ENCODE measurements at places on chromosomes 2 and 18.

DNA sequence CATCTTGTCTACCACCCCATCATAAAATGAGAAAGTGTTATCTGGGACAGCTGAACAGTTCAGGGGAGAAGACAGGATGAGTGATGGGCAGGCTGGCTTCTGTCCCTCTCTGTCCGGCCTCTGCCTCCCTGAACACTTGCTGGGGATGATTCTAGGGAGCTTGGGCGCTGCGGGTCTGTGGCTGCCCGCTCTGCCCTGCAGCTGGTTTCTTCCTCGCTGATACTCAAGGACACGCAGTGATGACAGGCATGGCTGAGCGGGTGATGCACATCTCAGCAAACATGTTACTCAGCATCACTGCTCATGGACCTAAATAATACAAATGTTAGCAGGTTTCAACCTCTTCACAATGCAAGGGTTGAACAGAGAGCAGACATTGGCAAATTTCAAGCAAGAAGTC lies 161.1 kb downstream of the TMEM18 start:
- no peak for DNase-seq

DNA sequence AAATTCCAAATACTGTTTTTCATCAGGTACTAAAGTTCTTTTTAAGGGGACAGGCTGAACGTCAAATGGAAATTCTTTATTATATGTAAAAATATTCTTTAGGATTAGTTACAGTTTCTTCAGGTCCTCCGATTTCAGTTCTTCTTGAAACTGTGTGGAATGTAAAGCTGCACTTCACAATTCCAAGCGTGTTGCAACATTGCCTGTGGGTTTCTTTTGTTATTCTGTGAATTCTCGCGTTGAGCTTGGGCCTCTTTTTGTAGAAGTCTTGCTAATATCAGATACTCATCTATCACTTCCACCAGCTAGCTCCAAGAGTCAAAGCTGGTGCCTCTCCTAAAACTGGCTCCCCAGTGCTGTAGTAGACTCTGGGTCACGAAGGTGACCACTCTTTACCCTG lies 642.6 kb downstream of the METTL4 start:
- no peak for DNase-seq

DNA sequence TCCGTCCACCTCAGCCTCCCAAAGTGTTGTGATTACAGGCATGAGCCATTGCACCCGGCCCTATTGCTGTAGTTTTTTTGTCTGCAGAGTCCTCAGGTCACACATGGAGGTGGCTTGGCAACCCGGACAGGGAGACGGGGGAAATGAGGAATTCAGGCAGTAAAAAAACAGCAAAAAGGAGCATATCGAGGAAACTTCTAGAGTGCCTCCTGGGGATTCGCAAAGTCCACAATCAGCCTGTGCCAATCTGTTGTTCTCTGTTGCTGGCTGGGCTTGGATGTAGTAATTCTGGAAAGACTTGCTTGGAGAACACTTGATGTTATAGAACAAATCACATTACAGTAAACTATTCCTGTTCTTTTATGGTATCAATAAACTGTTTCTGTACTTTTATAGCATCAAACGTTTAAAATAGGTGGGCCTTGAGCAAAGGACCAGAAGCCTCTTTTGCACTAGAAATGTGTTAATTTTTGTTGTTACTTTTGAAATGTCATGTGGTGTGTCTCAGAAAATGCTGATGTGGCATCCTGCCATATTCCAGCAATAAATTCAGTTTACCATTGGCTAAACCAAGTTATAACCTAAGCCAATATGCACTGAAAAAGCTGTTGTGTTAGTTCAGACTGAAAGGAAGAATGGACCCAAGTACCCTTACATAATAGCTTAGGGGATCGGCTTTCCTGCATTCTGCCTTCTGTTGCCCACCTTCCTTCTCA lies 14.4 kb downstream of the ELAC1 start:
- no peak for DNase-seq

GRCh38 chr18:47343291-47343690 lies 91.8 kb upstream of the SKOR2 start:
- no peak for DNase-seq

- no peak for DNase-seq
These were observed 686.8 kb upstream of the ZEB2 start for GRCh38 chr2:145206496-145207281.

DNA sequence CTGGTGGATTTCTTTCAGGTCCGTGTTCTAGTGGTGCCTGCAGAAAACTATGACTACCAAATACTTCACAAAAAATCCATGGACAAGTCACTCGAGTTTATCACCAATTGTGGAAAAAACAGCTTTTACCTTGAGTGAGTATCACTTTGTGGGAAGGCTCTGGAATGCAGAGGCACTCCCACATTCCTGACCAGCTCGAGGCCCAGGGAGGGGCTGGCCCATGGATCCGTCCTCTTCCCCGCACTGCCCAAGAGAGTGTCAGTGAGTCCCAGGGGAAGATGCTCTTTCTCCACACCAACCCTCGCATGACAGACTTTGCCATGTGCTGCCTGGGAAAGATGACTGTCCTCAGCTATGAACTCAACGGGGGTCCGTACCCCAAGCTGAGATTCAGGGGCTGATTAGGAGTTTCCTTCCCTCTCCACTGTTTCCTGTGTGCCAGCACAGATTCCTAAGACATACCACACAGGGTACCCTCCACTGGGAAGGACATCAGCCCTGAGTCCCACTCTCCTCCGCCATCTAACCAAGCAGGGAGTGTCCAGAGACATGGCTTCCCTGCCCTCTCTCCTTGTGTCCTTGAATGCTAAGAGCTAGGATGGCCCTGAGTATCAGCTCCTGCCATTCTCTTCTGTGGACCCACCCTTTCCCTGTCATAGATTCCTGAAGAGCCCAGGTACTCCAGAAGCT lies 155.9 kb downstream of the LAMA3 start:
- DNase-seq, result peak; percentile 19

DNA sequence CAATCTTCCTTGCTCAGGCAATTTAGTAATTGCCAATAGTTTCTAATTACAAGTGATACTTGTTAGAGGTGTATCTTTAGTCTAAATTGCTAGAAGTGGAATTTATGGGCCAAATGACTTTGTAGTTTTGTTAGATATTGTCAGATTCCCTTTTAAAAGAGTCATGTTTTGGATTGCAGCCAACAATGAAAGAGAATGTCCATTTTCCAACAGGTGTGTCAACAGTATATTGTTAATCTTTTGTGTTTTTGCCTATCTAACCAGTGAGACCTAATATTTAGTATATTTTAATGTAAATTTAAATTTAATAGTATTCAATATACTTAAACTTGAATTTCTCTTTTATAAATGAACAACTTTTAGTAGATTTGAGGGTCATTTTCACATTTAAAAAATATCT lies 259.4 kb upstream of the ETAA1 start:
- no peak for DNase-seq

DNA sequence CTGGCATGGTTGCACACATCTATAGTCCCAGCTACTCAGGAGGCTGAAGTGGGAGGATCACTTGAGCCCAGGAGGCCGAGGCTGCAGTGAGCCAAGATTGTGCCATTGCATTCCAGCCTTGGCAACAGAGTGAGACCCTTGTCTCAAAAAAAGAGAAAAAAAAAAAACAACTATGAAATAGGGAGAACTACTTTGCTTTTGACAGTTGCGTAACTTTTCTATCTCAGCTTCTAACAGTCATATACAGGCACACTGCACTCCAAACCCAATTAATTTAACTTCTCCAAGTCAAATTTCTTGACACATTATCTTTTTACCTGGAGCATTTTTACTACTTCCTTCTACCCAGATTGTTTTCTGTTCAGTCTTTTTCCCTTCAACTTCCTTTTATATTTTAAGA lies 24.1 kb upstream of the VWC2L start:
- DNase-seq, result no peak

DNA sequence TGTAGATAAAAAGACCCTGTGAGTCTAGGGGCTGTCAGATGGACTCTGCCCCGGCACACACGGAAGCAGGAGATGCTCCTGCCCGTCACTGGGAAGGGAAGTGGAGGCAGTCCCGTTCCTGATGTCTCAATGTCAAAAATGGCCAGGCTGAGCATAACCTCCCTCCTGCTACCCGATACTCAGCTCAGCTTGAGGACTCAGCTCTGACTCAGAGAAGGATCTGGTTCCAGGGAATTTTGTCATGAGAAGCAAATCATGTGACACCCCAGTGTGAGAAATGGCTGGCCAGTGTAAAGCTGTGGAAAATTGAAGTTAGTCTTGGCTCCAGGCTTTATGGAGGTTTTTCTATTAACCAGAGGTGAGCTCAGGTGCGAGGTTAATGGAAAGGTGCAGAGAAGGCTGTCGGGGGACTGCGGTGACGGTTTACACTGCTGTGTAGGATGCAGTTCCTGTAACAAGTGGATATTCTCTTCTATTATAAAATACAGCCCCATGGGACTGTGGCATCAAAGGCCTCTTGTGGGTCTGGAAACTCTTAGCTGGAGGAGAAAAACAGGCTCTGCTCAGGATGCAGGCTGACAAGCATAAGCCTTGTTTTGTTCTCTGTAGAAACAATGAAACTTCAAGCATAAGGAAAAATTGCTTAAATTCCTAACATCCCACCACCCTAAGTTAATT lies 24.7 kb upstream of the AGAP1 start:
- no peak for DNase-seq

DNA sequence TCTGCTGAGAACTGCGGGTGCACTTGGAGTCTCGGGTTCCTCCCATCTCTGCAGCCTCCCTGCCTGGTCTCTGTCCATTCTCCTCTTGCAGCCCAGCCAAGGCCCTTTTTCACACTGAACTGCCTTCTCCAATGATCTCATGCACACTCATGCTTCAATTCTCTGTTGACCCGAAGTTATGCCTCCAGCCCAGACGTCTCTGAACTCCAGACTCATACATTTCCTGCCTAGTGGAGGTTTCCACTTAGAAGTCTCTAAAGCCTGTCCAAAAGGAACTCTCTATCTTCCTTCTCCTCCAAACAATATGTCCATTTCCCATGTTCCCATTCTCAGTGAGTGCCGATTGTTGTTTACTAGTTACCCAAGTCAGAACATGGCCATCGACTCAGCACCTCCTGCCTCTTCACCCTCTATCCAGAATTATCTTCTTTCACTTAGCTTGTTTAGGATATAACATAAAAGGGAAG lies 155.2 kb downstream of the IRS1 start:
- DNase-seq, result no peak

GRCh38 chr2:60581433-60582282 lies 28.2 kb upstream of the BCL11A start:
- peak; percentile 70 for DNase-seq

DNA sequence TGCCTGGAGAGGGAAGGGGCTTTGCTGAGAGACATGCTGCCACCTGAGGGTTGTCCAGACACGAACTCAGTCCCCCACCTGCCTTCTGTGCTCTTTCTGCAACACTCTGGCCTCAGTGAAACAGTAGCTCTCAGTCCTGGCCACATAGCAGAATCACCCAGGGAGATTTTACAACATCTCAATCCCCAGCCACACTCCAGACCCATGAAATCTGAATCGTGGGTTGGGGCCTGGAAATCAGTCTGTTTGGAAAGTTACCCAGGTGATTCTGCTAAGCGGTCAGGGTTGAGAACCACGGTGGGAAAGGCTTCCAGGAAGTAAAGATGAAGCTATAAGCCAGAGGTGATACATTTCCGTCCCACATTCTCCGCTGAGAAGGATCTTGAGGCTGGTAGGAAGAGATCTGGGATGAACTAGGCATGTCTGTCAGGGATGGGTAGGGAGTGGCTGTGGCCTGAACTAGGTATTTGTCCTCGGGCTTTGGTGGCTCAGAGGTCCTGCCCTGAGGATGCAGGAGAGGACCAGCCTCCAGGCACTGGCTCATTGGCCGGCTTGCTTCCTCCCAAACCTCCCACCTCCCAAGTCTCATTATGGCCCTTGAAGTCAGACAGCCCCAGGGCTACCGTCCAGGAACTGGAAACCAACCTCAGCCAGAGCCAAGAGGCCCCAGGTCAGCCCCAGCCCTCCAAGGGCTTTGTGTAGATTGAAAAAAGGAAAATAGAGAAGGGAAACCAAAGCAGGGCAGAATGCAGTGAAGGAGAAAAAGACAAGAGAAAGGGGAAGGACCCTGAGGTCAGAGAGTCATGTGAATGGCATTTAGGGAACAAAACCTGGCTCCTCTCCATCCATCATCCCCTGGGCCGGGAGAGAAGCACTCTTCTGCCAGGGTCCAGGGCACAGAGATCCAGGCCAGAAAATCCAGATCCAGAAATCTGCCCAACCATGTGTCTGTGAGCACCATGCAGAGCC lies 119.6 kb downstream of the ZFP36L2 start:
- DNase-seq, result no peak

GRCh38 chr18:42113529-42114191 lies 158.6 kb downstream of the PIK3C3 start:
- DNase-seq, result no peak

DNA sequence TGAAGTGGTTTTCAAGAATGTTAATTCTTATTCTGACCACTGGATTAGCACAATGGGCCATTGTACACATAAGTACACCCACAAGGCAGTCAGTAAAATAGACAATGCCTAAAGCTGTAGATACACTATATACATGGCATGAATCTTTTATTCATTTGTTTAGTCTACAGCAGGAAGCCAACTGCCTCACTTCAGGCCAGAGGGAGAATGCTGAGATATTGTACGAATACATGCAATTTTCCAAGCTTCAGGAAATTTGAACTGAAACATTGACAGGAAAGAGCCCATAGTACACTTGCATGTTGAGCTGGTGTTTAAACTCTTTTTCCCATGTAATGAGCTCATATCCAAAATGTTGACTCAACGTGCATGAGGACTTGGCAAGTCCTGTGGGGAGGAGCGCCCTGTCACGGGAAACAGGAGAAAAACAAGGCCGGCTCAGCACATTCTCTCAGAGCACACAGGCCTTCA lies 111.6 kb upstream of the CYP1B1 start:
- DNase-seq, result no peak

DNA sequence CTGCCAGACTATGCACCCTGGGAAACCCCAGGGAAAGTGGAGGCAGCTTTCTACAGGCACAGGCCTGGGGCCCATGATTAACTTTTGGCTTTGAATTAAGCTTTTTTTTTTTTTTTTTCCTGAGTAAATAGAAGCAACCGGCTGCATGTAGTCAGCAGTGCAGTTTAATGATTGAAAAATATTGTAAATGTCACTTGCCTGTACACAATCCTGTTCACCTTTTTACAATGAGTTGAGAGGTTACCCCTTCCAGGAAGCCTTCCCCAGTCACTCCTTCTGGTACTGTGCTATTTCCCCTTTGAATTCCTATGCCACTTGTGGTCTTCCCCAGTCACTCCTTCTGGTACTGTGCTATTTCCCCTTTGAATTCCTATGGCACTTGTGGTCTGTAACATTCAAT lies 475.6 kb downstream of the TDRD15 start:
- DNase-seq, result no peak

- DNase-seq, result no peak
These were observed 151.8 kb upstream of the SERPINE2 start for GRCh38 chr2:224190936-224191270.
